ENCODE measurements at places on chromosomes 16 and 17.

DNA sequence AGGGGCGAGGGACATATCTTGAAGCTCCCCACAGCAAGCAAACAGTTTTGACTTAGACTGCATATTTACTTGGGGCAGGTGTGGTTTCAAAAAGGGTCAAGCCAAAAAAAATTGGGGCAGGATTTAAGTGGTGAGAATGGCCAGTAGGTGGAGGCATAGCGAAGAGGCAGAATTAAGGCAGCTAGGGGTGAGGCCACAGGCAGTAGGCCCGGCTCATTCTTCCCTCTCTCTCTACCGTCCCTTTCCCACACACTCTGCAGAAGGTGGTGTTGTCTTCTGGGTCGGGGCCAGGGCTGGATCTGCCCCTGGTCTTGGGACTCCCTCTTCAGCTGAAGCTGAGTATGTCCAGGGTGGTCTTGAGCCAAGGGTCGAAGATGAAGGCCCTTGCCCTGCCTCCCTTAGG is 2.6 kb downstream of the SHBG start:
- DNase-seq: no peak

GRCh38 chr17:74170924-74171323 is 32.6 kb upstream of the RPL38 start:
- DNase-seq: no peak

DNA sequence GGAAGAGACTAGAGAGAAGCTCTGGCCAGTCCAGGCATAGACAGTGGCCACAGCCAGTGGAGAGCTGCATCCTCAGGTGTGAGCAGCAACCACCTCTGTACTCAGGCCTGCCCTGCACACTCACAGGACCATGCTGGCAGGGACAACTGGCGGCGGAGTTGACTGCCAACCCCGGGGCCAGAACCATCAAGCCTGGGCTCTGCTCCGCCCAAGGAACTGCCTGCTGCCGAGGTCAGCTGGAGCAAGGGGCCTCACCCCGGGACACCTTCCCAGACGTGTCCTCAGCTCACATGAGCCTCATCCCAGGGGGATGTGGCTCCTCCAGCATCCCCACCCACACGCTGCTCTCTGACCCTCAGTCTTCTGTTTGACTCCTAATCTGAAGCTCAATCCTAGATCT is 3.2 kb downstream of the RHBDF1 start:
- DNase-seq: no peak

DNA sequence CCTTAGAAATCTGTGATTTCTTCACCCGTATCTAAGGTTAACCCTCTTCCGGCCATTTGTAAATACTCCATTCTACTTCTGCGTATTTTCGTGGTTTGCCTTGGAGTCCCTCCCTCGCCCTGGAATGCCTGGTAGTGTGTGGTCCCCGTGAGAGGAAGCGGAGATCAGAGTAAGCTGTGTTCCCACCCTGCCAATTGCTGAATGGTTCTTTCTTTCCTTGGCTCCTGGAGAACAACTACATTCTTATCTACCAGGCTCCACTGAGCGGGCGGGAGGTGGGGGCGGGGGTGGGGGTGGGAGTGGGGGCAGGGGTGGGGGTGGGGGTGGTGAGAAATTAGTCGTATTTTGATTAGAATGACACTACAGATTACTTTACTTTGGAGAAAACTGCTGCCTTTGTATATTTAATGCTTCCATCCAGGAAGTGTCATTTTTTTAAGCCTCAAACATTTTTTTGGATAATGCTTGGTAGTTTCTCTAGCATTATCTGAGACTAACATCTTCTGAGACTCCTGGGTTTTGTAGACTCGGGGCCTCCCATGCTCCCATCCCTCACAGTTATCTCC is 20.9 kb upstream of the FASN start:
- no peak for DNase-seq

GRCh38 chr17:27513849-27514248 is 57.6 kb downstream of the KSR1 start:
- DNase-seq: no peak

DNA sequence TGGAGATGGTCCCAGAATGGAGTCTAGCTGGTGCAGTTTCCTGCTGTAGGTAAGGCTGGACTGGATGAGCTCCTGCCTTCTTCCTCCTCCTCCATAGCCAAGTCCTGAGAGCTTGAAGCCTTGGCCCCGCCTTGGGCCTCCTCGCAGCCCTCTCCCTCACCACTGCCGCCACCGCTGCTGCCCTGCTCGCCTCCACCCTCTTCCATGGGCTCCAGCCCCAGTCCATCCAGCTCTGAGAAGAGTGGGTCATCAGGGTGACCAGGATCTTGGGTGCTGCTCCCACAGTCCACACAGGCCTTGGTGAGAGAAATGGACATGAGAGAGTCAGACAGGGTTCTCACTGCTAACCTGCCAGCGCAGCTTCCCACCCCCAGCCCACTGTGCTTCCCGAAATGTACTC is 11.2 kb downstream of the PER1 start:
- DNase-seq: no peak

DNA sequence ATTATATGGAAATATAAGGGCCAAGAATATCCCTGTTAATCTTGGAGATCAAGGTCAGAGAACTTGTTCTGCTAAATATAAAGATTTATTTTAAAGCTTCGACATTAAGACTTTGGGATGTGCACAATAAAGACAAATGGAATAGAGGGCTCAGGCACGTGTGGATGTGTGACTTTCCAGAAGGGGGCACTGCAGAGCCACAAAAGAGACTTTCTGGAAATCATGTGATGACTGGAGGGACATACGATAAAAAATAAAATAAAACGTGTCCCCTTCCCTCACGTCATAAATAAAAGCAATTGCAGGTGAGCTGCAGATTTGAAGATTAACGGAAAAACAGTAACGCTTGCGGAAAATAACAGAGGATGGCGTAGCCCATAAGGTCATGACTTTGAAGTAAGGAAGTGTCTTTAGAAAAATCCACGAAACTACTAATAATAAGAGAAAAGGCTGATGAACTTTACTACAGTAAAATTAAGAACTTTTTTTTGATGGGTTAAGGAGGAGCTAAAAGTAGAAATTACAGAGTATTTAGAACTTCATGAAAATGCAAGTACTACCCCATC is 9.4 kb upstream of the ENGASE start:
- peak; percentile 8 for DNase-seq

- DNase-seq: no peak
These were observed 112.9 kb downstream of the RPTOR start for GRCh38 chr17:80657561-80657960.

DNA sequence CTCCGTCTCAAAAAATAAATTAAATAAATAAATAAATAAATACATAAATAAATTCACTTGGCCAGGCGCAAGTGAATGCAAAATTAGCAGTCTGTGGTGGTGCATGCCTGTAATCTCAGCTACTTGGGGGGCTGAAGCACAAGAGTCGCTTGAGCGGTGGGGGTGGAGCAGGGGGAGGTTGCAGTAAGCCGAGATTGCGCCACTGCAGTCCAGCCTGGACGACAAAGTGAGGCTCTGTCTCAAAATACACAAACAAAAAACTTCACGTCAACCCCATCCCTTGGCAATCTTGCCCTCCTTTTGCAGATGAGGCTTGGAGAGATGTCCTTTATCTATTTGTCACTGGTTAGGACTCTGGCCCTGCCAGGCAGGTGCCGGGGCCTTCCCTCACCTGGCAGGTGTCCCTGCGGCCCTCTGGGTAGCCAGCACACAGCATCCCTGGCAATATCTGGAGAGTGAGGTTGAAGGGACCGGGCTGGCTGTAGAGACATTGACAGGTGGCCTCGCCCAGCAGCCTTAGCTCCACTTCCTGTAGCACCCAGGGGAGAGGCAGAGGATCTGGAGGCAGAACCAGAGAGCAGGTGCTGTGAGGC is 4.4 kb downstream of the PRSS36 start:
- no peak for DNase-seq

DNA sequence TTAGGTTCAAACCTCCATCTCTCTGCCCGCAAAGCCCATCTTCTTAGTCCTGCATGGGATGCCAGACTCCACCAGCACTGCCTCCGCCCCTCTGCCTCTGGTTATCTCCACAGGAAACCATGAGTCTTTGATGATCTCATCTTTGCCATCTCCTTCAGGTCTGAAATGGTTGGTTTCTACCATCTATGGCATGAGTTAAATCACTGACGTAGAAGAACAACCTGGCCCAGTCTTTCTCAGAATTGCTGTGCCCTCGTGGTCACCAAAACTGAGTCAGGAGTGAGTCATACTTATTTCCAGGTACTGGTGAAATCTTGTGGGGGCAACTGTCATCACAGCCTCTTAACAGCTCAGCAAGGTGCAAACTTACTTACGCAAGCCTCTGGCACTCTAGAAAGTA is 468.7 kb upstream of the C16orf82 start:
- DNase-seq: peak; percentile 26

DNA sequence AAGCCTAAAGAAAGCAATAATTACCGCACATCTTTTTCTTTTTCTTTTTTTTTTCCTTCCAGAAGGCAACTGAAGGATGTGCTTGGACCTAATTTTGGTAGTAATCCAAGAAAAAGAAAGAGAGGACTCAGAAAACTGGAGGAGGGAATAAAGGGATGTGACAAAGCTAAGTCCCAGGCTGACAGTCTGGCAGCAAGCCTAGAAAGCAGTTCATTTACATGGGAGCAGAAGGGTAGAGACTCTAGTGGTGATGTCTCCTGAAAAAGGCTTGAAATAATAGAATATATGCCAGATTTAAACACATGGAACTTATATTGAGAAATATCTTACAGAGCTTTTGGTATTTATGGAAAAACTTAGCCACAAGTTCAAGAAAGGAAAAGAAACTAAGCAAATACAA is 101.0 kb upstream of the SHISA6 start:
- DNase-seq: no peak

GRCh38 chr17:68020409-68020756 is 15.2 kb upstream of the KPNA2 start:
- no peak for DNase-seq

- DNase-seq: no peak
These were observed 5.9 kb downstream of the SUPT6H start for GRCh38 chr17:28667870-28668269.

GRCh38 chr17:75909051-75909811 is 4.5 kb upstream of the MRPL38 start:
- no peak for DNase-seq

DNA sequence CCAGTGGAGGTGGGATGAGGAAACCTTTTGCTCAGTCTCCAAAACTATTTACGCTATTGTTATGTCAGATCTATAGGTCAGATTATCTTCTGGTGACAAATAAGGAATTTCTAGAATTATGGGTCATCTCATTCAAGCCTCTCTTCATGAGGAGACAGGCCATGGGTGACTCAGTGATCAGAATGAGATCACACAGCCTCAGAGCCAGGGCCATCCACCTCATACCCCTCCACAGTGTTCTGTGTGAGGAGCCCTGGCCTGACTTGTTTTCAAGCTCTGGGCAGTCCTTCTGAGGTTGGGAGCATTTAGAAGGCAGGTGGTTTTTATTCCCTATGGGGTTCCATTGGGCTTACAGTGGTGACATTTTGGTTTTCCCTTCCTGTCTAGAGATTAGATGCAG is 26.5 kb downstream of the YPEL2 start:
- DNase-seq: no peak

GRCh38 chr17:71679832-71680231 is 441.0 kb upstream of the SOX9 start:
- DNase-seq: no peak

GRCh38 chr16:76777721-76778465 is 413.1 kb upstream of the MON1B start:
- DNase-seq: no peak

- no peak for DNase-seq
These were observed 509.6 kb downstream of the CDH13 start for GRCh38 chr16:83136419-83136818.

GRCh38 chr17:1649844-1650501 is at the start of gene RILP:
RILP (minus strand) TSS chr17:1649866; CDS start chr17:1649804, 62 bp downstream.
- DNase-seq: peak; percentile 79

- no peak for DNase-seq
These were observed 721.9 kb downstream of the WWOX start for GRCh38 chr16:78821335-78821734.

- no peak for DNase-seq
These were observed 69.8 kb downstream of the MRM3 start for GRCh38 chr17:851924-852323.

- DNase-seq: no peak
These were observed 177.0 kb upstream of the IRX6 start for GRCh38 chr16:55146966-55147365.

- no peak for DNase-seq
These were observed 598 bp upstream of the PGAP3 start for GRCh38 chr17:39688475-39688835.

- DNase-seq: no peak
These were observed 12.4 kb downstream of the UBALD2 start for GRCh38 chr17:76277300-76278267.

DNA sequence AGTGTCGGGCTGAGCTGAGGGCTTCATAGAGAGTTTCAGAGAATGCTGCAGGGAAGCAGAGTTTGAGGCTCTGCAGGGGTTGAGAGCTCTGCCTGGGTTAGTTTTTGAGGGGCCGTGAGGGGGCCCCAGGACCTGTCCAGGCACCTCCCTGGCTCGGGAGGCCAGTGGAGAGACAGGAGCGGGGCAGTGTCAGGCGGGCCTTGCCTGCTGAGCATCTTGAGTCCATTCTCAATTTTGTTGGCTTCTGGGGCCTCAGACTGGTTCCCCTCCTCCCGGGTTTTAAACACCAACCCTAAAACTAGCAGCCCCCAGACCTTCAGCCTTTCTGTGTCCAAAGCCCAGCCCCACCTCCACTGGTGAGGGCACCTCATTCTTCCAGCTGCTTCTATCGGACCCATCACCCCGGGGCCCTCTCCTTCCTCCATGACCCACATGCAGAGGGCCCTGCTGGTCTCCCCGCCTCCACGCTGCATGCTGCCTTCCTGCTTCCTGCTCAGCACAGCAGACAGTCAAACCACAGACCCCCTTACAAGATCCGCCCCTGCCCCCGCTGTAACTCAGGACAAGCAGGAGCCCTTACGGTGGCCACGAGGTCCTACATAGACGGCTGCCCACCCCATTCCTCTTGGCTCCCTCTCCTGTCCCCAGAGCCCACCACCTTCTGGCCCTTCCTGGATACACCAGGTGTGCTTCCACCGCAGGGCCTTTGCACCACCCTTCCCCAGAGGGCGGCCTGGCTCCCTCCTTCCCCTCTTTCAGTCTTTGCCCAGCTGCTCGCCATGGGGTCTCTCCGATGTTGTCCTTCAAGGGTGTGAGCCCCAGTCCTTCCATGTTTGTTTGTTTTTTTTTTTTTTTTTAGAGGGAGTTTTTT is 3.8 kb downstream of the RNF213 start:
- no peak for DNase-seq

DNA sequence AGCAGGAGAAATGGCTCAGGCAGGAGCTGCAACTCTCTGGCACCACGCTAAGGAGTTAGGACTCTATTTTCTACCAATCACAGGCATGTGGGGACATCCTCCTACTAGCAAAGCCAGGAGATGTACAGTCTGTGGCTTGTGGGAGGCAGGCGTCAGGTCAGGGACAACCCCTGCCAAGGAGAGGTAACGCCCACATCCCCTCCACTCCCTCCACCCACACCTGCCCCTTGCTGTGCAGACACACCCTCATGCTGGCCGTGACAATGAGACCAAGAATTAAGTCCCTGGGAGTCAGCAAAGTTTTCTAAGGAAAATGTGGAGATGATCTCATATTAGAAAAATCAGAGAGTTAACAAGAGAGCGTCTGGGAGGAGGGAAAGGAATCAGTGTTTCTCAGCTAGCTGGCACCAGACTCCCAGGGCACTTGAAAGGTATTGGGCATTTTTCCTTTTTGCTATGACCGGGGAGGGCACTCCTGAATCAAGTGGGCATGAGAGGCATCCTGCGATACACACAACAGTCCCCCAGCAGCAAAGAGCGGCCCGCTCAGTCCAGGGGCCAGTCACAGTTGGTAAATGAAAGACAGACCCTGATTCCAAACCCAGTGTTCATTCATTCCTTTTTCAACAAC is 87.3 kb upstream of the RPL38 start:
- DNase-seq: no peak
